ENCODE measurements at places on chromosomes 6 and 20.

DNA sequence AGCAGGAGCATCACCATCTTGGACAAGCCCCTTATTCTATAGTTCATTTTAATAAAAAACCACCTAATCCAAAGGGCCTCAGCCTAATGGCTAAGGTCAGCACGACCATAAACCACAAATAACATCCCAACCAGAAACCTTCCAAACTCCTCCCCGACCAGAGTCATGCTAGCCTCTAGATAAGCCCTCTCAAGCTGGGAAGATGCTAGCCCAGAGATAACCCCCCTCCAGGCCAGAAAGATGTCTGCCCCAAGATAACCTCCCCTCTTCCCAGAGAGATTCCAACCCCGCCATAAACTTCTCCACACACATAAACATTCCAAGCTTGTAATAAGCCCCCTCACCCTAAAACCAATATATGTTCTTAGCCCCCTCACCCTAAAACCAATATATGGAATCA is 38.5 kb upstream of the OR14J1 start:
- no peak for DNase-seq

DNA sequence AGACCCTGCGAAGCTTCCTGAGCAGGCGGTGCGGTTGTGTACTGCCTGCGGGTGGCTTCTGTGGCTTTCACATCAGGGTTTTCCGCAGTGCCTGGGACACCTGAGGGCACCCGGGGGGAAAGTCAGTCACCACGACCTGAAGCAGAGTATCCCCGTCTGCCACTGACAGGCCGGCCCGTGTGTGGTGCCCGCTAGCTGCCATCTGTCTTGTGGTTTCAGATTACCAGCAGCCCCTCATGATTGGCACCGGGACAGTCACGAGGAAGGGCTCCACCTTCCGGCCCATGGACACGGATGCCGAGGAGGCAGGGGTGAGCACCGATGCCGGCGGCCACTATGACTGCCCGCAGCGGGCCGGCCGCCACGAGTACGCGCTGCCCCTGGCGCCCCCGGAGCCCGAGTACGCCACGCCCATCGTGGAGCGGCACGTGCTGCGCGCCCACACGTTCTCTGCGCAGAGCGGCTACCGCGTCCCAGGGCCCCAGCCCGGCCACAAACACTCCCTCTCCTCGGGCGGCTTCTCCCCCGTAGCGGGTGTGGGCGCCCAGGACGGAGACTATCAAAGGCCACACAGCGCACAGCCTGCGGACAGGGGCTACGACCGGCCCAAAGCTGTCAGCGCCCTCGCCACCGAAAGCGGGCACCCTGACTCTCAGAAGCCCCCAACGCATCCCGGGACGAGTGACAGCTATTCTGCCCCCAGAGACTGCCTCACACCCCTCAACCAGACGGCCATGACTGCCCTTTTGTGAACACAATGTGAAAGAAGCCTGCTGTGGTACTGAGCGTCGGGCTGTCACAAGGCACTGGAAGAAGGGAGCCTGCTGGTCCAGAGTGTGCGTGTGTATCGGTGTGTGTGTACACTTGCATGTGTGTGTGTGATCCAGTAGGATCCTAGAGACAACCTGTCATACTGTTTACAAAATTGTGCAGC is 54.4 kb downstream of the GOPC start:
- DNase-seq: peak; percentile 73

- no peak for DNase-seq
Observed at GRCh38 chr6:150025201-150025917, at the start of gene RAET1L. Gene RAET1L (minus strand): TSS chr6:150025532. CDS start chr6:150025471, 61 bp downstream.

DNA sequence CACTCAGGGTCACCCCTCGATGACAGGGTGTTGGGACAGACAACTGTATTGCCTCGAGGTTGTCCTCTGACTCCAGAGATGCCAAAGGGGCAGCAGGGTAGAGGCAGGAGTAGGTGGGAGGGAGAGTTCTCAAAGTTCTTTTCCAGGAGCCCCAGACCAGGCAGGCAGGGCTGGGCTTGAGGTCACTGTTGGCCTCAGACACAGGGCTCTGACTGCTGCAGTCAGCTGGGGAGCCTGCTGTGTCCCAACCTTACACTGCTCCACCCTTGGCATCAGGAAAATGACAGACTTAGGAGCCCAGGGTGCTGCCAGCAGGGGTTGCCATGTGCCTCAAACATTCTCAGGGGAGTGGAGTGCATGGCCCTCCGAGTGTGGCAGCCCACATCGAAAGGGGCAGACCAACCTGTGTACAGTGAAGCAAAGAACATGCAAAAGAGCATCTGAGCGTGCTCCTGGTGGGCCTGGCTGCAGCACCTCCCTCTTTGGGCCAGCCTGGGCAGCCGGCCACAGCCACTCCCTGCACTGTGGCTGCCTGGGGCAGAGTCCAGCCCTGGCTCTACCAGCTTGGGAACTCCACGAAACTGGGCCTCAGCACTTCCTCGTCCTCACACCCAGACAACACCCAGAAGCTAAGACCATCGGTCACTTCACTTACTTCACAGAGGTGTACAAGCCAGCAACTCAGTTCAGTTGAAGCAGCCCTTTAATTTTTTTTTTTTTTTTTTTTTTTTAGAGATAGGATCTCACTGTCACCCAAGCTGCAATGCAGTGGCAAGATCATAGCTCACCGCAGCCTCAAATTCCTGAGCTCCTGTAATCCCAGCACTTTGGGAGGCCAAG is 24.0 kb downstream of the C6orf132 start:
- peak; percentile 16 for DNase-seq

DNA sequence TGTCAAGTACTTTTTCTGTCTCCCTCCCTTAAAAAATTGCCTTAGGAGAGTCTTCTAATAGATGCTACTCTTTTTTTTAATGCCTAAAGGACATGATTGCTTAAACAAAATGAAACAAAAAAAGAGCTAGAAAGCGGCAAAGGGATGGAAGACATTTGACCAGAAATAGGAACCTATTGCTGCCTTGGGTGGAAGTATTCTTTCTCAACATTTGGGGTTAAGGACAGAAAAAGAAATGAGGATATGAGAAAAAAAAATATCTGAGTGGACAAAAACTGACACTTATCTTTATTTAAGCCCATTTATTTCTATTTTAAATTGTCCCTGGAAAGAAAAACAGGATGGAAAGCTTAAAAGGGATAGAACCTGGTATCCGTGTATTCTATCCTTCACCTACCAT is 664.9 kb upstream of the CITED2 start:
- DNase-seq: no peak

DNA sequence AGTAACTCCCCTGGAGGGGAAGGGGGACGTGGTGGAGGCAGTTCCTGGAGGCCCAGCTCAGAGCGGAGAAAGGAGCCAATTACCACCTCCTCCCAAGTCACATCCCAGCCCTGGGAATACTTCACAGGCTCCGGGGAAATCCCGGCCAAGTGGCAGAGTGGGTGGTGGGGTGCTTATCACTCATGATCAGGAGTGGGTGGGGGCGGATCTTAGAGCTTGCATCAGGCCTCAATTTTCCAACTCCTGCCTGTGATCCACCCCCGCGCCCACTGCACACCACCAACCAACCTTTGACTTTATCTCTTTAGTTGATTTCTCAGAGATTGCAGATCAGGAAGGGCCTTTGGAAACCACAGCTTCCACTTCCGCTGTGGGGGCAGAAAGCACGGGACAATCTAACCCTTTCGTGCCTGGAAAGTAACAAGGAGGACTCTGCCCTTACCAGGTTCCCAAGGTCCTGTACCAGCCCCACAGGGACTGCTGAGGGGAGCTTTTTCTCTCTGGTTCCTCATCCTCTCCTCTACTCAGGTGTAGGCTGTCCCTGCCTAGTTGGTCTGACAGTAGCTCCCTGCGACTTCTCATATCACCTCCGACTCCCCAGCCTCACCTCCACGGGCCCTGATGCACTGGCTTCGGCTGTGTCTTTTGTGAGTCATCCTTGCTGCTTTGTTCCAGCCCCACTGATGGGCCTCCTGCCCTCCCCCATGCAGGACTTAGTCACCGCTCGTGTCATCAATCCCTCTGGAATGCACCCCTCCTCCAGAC is 24.9 kb upstream of the IER3 start:
- DNase-seq: peak; percentile 51

- DNase-seq: no peak
Observed at GRCh38 chr20:53466279-53466678, 127.4 kb downstream of the ZNF217 start.

- DNase-seq: no peak
Observed at GRCh38 chr6:146891615-146892265, 293.0 kb downstream of the ADGB start.

GRCh38 chr20:6519556-6519955 is 247.9 kb upstream of the BMP2 start:
- no peak for DNase-seq

DNA sequence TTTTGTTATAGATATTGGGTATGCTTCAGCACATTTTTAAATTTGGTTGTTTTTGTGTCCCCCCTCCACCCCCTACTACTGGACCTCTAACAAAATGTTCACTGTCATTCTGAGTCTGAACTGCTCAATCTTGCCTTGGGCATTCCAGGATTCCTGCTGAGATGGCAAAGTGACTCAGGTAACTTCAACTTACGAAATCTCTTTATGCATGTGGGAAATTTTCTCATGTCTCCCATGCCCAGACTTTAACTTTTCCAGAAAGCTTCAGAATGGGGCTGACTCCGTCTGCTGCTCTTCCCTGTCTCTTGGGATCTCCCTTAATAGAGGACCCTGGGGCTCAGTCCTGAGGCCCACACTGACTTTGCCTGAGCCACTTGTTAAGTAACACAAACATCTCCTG is 14.0 kb downstream of the CYP39A1 start:
- DNase-seq: no peak

DNA sequence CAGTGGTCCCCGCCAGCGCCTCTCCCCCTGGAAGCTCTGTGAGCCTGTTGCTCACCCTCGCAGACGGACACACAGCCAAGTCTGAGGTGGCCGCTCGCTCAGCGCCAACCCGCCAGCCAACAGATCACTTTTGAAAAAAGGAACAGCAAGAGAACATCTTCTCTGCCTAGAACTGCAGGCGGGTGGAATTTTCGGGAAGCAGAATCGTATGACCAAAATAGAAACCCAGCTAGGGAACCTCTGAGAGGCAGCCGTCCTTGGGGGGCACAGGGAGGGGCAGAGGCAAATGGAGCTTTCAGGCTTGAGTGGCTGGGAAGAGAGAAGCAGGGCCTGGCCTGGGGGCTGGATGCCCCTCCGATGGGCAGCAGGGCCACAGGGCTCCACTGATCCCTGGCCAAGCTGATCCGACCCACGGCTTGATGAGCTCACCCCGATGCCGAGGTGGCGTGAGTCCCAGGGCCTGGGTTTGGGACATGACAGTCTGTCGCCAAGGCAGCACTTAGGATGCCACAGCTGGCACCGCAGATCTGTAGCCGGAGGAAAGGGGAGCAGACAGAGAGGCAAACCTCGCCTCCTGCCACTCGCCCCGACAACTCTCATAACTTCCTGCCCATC is 9.8 kb downstream of the NFATC2 start:
- DNase-seq: no peak

GRCh38 chr6:14873101-14873500 is 372.8 kb upstream of the JARID2 start:
- no peak for DNase-seq

GRCh38 chr6:170476360-170476759 is 76.7 kb downstream of the PSMB1 start:
- no peak for DNase-seq
